ENCODE measurements at places on chromosomes 12 and 14.

DNA sequence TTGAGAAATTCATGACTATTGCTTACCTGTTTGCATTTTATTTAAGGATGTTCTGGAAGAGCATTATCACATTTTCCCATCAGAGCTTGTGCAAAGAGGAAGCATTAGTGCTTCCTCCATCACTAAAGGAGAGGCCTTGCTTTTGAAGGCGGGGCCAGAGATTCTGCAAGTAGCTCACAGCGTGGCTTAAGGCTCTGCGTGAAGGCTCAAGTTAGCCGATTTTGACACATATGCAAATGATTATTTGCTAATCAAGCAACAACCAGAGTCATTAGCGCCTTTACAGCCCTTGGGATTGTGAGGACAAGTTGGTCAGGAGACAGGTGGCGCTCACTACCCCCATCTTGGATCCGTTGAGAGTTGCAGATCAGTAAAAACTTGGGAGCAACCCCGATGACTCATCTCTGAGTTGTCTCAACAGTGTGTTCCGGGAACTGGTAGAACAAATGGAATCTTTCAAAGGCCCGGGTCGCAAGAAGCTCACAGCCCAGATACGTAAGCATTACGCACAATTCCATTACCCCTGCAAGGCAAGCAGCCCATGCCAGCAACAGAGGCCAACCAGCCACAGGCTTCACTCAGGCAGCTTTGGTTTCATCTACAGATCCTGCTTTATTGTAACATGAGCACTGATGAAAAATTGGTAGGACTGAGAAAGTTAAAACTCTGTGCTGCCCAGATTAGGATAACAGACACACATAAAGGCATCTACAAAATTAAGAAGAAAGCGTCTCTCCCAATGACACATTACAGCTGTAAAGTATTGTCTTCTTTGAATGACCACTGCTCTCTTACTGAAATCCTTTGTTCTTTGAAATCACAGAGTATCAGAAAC is 34.9 kb upstream of the SPTSSA start:
- DNase-seq, result no peak

DNA sequence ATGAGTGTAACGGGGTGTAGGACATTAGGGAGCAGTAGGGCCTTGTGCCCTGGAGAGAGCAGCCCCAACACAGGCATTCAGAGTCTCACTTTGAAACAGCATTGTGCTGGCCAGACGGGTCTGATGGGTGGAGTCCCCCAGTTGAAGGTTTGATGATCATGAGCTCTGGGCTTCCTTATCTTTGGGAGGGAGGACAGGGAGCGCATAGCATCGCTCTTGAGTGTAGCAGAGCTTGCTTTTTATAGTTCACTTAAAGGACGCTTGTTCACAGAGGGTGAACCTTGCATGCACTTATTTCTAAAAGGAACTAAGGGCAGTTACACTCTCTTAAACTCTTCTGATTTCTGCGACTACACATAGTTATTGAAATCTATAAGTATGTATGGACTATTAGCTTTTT is 10.6 kb downstream of the KCNK13 start:
- no peak for DNase-seq

DNA sequence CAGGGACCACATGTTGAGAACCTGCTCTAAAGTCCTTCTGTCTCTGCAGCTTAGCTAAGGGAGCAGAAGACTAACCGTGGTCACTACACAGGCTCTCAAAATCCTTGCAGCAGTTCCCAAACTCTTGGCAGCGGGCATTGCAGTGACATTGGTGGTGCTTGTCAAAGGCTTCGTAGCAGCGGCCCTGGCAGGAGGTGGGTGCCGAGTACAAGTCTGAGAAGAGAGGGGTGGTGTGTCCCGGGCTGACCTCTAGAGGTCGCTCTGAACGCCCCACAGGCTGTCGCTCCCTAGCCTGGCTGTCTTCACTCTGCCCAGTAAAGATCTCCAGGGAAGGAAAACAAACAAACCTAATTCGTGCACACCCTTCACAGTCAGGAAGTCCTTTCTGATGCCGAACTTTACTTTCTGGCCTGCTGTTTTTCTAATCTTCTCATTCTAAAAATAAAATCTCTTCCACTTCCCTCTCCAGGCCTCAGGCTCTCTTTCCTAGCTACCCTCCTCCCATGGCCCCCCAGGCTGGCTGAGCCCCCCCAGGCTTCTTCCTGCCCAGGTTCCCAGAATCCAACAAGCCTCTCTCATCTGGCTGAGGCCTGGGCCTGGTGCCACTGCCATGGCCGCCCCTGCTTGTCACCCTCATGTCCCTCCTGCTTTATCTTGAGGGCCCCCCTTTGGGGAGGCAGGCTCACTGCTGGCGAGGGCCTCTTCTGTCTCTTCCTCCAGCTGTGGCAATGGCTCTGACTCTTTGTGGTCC is 7.7 kb downstream of the ENDOU start:
- no peak for DNase-seq

- DNase-seq, result no peak
These were observed 57.3 kb downstream of the MGAT4C start for GRCh38 chr12:86198696-86199444.

DNA sequence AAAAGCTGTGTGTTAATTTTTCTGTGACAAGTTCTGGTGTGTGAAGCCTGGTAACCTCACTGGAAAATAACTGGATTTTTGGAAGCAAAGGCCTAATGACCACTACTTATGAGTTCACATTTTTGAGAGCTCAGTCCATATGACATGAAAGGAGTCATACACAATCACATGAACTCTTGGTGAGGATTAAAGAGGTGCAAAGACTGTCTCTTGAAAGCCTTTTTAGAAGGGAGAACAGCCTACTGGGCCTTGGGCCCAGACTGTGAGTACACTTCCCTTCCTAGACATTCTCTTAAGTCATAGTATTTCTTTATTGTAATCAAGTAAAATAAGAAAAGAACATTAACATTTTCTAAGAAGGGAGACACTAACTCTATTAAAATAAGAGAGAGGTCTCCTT is 176.1 kb downstream of the BCAT1 start:
- no peak for DNase-seq

GRCh38 chr12:73973486-73973885 is 564.1 kb upstream of the ATXN7L3B start:
- no peak for DNase-seq

DNA sequence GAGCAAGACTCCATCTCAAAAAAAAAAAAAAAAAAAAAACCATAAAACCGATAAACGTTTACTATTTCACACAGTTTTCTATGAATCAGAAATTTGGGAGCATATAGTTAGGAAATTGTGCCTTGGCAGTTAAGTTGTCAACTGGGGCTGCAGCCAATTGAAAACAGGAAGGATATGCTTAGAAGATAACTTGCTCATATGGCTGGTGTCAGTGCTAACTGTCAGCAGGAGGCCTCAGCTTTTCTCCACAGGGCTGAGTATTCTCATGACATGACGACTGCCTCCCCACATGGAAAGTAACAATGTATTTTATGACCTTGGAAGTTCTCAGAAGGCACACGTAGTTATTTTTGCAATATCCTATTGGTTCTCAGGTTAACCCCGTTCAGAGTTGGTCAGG is 29.6 kb upstream of the OR5AU1 start:
- DNase-seq, result no peak

- peak; percentile 48 for DNase-seq
These were observed 12.9 kb downstream of the SPRYD3 start for GRCh38 chr12:53065975-53066931.

DNA sequence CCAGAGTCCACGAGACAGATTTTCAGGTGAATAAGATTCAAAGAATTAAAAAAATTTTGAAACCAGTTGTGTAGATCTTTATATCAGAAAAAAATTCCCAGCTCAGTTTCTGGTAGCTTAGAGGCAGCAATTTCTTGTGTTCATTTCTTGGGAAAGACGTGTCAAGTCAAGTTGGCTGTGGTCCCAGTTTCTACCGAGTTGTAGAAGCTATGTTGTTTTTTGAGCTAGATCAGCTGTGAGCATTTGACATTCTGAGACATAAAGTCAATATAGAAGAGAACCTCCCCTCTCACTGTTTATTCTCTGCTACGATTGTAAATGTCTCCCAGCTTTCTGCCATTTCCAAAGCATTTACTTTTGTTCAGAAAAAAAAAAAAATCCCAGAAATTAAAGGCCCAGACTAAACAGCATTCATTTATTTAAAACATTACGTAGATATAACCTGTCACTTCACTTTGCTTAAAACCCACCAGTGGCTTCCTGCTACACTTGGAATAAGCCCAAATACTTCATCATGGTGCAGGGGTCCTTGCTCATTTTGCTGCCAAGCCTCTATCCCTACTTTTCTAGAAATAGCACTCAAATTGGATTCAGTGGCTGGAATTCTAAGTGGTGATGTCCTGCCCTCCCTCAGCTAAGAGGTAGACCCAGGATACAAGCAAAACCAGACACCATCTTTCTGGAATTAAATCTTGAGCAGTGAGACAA is 20.6 kb upstream of the PYGL start:
- no peak for DNase-seq

DNA sequence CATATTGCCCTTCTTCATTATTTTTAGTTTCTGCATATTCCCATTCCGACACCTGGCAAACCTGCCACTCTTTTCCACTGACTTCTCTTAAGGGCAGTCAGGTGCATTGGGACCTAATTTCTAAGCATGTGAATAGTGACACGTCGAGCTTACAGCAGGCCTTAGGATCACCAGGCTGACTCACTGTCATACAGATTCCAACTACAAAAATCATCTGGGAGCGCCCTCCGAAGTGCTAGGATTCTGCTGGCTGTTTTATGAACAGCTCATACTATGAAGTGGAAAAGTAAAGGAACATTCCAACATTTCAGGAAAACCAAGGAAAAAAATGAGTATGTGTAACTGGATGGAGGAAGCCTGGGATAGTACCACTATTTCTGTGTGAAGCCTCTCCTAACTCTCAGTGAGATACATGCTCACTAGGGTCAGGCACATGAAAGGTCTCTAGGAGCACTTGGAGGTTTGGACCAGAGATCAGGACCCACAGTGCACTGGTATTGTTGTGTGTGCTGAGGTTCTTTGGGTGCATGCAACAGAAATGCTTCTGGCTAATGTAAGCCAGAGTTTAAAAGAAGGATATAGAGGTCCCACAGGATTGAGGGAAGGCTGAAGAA is 257.4 kb downstream of the ZFP36L1 start:
- no peak for DNase-seq

GRCh38 chr12:132172619-132173018 is 28.4 kb downstream of the NOC4L start:
- DNase-seq, result no peak

DNA sequence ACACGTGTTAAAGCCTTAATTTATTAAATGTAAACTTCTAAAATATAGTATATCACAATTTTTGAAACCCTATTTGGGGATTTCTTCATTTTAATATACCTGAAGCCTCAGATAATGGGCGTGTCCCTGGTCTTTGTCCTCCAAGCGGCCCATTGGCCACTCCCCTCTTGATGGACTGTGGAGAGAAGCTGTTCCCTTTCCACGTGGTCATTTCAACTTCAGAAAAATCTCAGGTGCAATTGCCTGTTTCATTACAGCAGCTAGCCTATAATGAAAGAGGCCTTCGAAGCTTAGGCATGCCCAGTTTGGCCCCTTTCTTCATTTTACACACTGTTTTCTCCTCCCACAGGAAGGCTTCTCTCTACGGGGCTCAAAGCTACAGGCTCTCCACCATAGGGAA is 131.4 kb upstream of the ARHGAP5 start:
- no peak for DNase-seq

DNA sequence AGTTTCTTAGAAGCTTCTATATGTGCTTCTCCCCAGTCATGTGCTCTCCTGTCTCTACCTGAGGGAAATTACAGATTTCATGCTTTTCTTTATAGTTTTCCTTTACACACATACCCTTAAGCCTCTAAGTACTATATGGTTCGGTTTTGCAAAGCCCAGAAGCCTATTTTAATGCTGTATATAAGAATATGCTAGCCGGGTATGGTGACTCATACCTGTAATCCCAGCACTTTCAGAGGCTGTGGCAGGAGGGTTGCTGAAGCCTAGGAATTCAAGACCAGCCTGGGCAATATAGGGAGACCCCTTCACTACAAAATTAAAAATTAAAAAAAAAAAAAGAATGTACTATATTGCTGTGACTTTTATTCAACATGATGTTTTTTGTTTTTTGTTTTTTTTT is 15.4 kb downstream of the DGLUCY start:
- DNase-seq, result no peak

GRCh38 chr14:52835122-52835903 is 43.9 kb upstream of the GNPNAT1 start:
- no peak for DNase-seq

DNA sequence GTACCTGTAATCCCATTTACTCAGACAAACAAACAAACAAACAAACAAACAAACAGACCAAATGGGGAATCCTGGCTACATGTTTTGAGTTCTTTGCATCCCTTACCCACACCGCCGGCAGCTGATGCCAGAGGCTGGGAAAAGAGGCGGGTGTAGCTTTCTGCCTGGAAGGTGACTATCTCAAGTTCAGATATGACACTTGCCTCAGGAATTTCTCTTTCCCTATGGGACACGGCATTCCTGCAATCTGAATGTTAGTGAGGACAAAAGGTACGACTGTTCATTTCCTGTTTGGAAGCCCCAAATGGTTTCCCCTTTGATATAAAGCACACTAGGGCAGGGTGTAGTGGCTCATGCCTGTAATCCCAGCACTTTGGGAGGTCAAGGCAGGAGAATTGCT is 2.9 kb downstream of the MYL2 start:
- no peak for DNase-seq

GRCh38 chr14:42424501-42424900 is 817.8 kb downstream of the LRFN5 start:
- no peak for DNase-seq

- no peak for DNase-seq
These were observed 228.8 kb downstream of the C12orf75 start for GRCh38 chr12:105559310-105559709.

GRCh38 chr12:130993759-130994670 is 40.3 kb downstream of the ADGRD1 start:
- no peak for DNase-seq

GRCh38 chr14:77098529-77099353 is 683 bp downstream of the CIPC start:
- no peak for DNase-seq

DNA sequence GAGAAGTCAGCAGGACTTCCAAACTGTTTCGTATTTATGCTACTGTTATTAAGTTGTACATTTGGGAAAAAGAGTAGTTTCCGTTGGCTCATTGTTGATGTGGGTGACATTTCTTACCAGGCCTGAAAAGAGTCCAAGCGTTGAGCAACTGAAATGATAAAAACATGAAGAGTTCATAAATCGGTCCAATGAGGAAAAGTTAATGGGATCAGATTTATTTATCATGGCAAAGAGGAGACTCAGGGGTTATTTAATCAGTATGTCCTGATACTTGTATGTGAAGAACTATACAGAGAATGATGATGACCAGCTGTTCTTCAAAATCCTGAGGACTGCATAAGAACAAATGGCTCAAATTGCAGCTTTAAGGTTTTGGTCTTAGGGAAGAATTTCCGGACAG is 7.7 kb downstream of the VRK1 start:
- DNase-seq, result no peak

- DNase-seq, result no peak
These were observed 8.3 kb downstream of the KRT7 start for GRCh38 chr12:52241205-52241842.

All from activated gamma-delta T cell treated with anti-CD3 and anti-CD28 coated beads, Interleukin-2, amount 50 U/mL, for 16 hours (primary cell).